ENCODE measurements at places on chromosomes 5 and 9.

DNA sequence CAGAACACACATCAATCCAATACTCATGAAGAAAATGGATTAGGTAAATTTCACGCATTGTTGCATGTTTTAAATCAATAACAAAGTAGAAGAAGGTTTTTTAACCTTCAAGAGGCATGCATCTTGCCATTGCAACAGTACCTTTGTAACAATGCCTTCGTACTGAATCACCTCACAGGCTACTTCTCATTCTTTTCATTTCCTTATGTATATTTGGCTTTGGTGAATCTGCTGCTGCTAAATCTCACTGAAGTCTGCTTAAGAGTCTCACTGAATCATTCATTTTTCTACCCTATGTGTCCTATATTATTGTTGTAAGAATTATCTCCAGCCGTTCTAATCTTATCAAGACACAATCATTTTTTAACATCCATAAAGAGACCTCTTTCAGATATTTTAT, 152.5 kb downstream of the CDH10 start:
- DNase-seq: no peak

GRCh38 chr9:130845901-130846481, 10.9 kb downstream of the ABL1 start:
- DNase-seq: peak; percentile 71

GRCh38 chr9:112872019-112872418, 18.7 kb downstream of the SLC46A2 start:
- DNase-seq: no peak

DNA sequence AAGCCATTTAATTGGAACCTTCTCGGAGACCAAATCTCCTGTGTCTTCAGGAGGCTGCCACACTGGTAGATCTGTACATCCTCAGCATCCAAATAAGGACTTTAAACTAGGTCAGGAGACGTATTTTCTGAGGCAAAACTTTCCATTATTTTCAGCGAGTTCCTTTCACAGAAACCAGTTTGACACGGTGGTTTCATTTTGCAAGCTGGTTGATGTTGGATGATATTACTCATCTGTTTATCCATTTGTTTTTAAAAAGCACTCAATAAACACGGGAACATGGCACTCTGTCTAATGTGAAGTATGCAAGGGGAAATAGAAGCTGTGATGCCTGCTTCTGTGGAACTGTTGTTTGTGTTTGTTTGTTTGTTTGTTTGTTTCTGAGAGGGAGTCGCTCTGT, 199.6 kb downstream of the ERCC6L2 start:
- DNase-seq: no peak

GRCh38 chr5:104659497-104659896, 1096.9 kb upstream of the NUDT12 start:
- no peak for DNase-seq

DNA sequence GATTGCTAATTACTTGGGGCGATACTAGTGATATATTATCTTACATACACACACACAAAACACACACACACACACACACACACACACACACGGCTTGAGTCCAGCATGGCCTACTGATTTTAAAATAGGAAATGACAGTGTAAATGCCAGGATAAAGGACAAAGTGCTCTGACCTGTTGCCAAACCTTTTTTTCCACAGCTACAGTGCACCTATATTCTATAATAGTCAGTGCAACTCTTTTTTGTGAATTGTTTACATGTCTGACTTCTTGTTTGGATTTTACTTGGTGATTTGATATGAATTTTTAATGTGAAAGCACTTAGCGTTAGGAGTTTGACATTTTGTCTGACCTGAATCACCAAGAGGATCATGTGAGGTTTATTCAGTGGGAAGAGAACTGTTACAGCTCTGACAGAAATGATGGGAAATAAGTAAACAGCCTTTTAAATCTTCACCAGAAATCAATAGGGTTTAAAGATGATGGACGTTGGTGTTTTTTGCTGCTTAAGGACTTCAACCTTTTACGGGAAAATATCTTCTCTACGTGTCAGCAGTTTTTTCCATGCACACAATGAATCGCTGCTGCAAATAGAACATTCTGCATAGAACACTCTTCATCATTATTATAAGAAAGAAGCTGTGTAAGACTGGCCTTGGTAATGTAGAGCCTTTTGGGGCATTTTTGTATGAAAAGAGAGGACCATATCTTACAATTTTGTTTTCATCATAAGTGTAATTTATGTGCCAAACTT, 218.5 kb downstream of the RANBP17 start:
- no peak for DNase-seq

- DNase-seq: no peak
Observed at GRCh38 chr5:14165375-14166106, 22.4 kb downstream of the TRIO start.

DNA sequence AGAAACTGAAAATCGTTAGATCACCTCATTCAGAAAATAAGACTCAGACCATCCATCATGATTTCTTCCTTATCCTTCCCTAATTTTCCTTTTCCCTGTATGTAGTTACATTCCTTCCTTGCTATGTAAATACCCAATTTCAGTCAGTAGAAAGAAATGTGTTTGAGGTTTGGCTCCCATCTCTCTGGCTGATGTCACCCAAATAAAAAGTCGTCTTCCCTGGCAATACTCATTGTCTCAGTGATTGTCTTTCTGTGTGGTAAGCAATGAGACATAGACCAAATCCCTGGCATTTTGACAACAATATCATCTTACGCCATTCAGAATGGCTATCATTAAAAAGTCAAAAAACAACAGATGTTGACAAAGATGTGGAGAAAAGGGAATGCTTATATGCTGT, 303.9 kb upstream of the EDIL3 start:
- peak; percentile 78 for DNase-seq

DNA sequence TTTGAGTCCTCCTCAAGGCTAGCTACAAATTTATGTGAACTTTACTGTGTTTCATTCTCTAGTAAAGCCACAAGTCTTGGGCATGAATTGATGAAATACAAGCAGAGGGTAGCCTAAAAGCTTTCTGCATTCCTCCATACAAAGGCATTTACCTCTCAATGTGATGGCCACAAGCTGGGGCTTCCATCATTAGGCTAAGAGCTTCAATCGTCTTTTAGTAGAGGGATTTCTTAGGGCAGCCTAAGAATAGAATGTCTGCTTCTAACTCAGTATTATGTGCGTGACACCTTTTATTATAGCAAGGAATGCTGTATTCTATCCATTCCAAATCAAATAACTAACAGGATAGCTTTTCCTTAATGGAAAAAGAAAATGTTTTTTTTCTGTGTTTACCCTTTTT, 3.7 kb downstream of the PLAC8L1 start:
- DNase-seq: no peak

GRCh38 chr5:81786496-81786895, 35.6 kb upstream of the SSBP2 start:
- DNase-seq: no peak

- peak; percentile 46 for DNase-seq
Observed at GRCh38 chr5:10552183-10553143, 11.4 kb upstream of the ANKRD33B start.

GRCh38 chr5:83785176-83785668, 64.6 kb upstream of the HAPLN1 start:
- no peak for DNase-seq

DNA sequence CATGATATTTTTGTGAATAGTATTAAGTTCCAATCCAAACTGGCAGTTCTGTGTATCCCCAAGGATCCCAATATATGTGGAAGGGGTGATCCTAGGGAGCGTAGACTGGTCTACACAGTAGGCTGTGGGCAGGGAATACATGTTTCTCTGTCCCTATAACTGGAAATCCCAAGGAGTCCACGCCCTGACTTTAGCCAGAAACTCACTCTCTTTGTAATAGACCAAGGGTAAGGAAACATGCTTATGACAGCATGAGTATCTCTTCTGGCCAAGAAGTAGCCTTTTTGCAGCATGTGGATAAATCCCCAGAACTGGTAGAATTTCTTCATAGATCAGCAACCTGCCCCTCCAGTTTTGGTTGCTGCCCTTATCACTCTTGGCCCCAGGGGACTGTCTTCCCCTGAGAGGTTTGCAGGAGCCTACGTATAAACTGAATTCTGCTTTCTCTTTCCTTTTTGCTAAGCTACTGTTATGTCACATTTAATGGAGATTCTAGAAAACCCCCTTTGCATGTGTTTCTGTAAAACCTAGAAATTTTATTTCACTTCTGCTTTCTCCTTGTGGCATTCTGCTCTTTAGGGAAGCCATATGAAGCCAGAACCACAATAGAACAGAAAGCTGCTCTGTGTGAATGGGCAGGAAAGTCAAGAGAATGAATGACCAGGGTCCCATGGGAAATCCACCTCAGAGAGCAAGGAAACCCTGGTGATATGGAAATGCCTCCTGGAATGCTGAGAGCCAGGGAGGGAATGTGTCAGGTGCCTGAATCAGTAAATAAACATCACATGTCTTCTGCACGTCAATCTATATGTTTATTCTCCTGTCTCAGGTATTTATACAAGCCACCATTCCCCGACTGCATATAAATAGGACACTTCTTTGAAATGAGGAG, 3.5 kb downstream of the IFNA2 start:
- no peak for DNase-seq

DNA sequence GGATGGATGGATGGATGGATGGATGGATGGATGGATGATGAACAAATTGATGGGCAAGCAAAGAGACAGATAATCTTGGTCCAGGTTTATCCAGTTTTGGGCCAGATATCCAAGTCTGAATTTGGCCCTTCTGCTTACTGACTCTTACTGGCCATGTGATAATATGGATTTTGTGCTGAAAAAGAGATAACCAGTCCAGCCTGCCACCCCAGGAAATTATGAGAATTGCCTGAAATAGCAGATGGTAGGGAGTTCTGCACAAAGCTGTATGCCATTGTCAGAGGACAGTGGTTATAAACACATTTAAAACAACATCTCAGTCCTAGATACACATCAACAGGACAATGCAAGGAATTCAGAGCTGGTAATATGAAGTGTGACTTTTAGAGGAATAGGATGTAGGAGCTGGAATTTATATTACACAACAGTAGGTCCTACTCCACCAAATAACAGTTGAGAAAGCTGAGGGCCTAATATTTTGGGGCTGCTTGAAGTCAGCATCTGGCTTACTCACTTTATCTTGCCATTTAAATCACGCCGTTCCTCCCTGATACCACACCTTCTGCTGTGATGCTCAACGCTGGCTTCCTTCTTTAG, 9.0 kb upstream of the FAT2 start:
- no peak for DNase-seq

- DNase-seq: no peak
Observed at GRCh38 chr5:59423021-59423420, 470.5 kb downstream of the PDE4D start.

DNA sequence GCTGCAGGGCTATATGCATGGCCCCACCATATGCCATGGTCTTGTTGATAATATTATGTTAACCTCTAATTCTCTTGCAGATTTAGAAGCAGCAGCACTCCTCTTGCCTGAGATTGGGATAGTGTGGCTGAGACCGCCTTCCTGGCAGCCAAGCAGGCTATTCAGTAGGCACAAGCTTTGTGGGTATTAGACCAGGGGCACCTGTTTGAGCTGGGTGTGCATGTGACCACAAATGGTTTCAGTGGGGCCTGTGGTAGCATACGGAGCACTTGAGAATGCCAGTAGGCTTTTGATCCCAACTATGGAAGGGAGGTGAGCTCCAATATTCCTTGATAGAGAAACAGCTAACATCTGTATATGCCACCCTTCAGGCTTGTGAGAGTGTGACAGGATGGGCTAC, 625.1 kb upstream of the NUDT12 start:
- no peak for DNase-seq

DNA sequence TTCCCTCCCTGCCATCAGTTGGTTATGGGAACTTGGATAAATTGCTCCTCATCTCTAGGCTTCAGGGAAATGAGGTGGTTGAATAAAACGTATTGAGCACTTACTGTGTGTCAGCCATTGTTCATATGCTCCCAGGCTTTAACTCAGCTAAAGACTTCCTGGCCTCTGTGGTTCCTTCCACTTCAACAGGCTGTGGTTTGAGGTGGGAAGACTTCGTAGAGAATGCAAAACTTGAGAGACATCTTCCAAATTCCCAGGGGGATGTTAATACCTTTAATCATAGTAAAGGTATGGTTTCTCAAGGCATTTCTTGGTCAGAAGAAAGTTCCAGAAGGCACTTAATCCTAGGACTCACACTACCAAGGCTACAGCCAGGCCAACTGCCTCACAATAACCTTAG, 1.5 kb upstream of the GPX3 start:
- DNase-seq: no peak

- DNase-seq: no peak
Observed at GRCh38 chr5:137313526-137314175, 185.5 kb downstream of the SPOCK1 start.

GRCh38 chr5:95554331-95554646, 488 bp downstream of the SKIC3 start:
- DNase-seq: peak; percentile 58

GRCh38 chr9:84481636-84482218, 141.2 kb upstream of the SLC28A3 start:
- no peak for DNase-seq

GRCh38 chr5:147479444-147479843, 30.4 kb downstream of the DPYSL3 start:
- DNase-seq: no peak

Measured in osteoblast (primary cell).